ENCODE measurements at places on chromosomes 7 and 10.
A peak's percentile ranks its signal among the peaks of the same experiment; 100 is the strongest.

- H3K4me1 ChIP-seq: no peaks in the 10 kb centered on the region
- no peak overlapping the region for H3K4me3 ChIP-seq
- no peak for DNase-seq
Observed at GRCh38 chr7:4406288-4407058, 275.6 kb upstream of the FOXK1 start.

DNA sequence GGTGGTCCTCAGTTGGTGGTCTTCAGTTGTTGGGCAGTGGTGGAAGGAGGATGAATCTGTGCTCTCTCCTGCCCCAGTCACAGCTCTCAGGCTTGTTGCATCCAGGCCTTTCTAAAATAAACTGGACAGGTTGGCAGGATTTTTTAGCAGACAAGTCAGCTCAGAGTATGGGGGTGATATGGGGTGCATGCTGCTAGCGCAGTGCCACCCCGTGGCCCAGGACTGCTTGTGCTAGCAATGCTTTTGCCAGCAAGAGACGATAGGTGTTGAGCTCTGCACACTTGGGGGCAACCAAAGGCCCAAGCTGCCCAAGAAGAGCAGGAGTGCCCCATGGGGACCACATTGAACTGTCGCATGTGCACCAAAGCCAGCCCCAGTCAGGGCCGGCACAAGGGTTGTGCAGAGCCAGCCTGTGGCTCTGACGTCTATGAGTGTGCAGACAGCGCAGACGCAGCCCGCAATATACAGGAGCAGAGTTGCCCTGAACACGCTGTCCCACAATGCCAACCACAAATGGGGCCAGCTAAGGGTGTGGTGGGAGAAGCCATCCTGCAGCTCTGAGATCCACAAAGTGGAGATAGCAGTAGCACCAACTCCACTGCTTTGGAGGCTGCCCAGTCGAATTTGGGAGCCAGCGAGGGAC, 49.8 kb upstream of the PDSS1 start:
- no peaks in the 10 kb centered on the region for H3K27me3 ChIP-seq
- H3K27ac ChIP-seq: no peak overlapping the region
- no peak for DNase-seq
- no peak overlapping the region for H3K4me3 ChIP-seq
- H3K36me3 ChIP-seq: no peaks in the 10 kb centered on the region

- peaks cover 19% of the 10 kb centered on the region for H3K4me1 ChIP-seq
- no peak overlapping the region for H3K4me3 ChIP-seq
- H3K27me3 ChIP-seq: no peaks in the 10 kb centered on the region
- H3K27ac ChIP-seq: no peak overlapping the region
Observed at GRCh38 chr10:590721-591120, 98.7 kb downstream of the DIP2C start.

- H3K27ac ChIP-seq: no peak overlapping the region
- no peaks in the 10 kb centered on the region for H3K27me3 ChIP-seq
- H3K36me3 ChIP-seq: no peaks in the 10 kb centered on the region
- H3K4me3 ChIP-seq: no peak overlapping the region
Observed at GRCh38 chr7:40151504-40151903, 16.7 kb downstream of the SUGCT start.

GRCh38 chr7:51310131-51310583, 6.5 kb downstream of the COBL start:
- H3K27me3 ChIP-seq: peaks cover 6% of the 10 kb centered on the region
- peaks cover 14% of the 10 kb centered on the region for H3K4me1 ChIP-seq
- no peaks in the 10 kb centered on the region for H3K36me3 ChIP-seq
- DNase-seq: no peak

GRCh38 chr7:16741676-16742075, 11.9 kb upstream of the TSPAN13 start:
- H3K36me3 ChIP-seq: no peaks in the 10 kb centered on the region
- no peak for DNase-seq
- H3K27me3 ChIP-seq: no peaks in the 10 kb centered on the region

DNA sequence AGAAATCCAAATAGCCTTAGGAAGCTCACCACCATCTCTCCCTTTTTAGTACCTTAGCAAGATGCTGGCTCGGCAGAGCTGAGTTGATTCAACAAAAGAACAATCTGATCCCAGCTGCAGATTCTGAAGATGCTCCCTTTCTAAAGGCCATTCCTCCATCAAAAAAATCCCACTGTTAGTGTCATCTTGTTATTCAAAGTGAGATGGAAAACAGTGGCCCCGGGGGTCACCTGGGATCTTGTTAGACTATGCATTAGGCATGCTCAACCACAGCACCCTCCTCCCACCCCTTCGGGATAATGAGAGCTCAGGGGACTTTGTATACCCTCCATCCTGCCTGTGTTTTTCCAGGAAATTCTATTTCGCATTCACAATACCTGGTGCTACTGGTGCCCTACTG, 2.4 kb downstream of the NCAPG2 start:
- H3K4me3 ChIP-seq: no peak overlapping the region
- H3K4me1 ChIP-seq: peaks cover 24% of the 10 kb centered on the region
- H3K27me3 ChIP-seq: no peaks in the 10 kb centered on the region
- no peak for DNase-seq

DNA sequence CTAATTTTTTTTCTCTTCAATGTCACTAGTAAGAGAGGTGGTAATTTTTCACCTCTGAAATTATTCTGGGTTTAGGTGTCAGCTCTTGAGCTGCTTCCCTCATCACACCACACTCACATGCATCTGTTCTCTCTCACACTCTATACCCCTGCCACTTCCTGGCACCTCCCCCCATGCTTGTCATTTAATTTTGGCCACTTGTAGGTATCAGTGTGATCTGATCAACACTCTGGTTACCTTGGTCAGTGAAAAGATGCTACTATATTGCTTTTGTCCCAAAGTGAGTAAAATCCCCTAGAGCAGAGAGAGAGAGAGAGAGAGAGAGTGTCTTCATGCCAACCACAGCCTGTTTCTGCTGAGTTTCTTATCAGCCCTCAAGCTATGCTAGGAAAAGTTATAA, 42.5 kb downstream of the STK17A start:
- H3K4me1 ChIP-seq: no peaks in the 10 kb centered on the region
- no peak overlapping the region for H3K4me3 ChIP-seq
- H3K27me3 ChIP-seq: no peaks in the 10 kb centered on the region
- H3K36me3 ChIP-seq: peaks cover 18% of the 10 kb centered on the region
- no peak overlapping the region for H3K27ac ChIP-seq

DNA sequence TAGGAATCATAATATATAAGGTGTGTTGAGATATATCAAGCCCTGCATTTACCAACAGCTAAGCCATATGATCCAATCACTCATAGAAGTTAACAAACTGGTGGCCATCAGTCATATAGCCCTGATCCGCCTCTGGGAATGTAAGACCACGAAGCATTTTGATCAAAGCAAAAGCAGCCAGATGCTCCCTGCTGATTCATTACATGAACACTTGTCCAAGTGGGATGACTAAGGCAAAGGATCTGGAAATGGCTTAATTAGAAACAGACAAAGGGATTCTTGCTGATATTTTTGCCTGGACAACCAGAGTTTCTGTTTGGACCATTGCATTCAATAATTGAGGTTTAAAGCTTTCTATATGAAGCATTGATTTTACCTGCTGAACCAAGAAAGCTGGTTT, 535.5 kb downstream of the GPAM start:
- H3K27me3 ChIP-seq: no peaks in the 10 kb centered on the region
- no peaks in the 10 kb centered on the region for H3K4me1 ChIP-seq
- H3K4me3 ChIP-seq: no peak overlapping the region
- peak; percentile 30 for DNase-seq

GRCh38 chr7:151060113-151060415, 675 bp downstream of the SLC4A2 start:
- peak overlapping the region; percentile 75 for H3K27ac ChIP-seq
- peaks cover 57% of the 10 kb centered on the region for H3K4me1 ChIP-seq
- H3K36me3 ChIP-seq: peaks cover 22% of the 10 kb centered on the region
- H3K4me3 ChIP-seq: peak overlapping the region; percentile 84
- no peak for DNase-seq

DNA sequence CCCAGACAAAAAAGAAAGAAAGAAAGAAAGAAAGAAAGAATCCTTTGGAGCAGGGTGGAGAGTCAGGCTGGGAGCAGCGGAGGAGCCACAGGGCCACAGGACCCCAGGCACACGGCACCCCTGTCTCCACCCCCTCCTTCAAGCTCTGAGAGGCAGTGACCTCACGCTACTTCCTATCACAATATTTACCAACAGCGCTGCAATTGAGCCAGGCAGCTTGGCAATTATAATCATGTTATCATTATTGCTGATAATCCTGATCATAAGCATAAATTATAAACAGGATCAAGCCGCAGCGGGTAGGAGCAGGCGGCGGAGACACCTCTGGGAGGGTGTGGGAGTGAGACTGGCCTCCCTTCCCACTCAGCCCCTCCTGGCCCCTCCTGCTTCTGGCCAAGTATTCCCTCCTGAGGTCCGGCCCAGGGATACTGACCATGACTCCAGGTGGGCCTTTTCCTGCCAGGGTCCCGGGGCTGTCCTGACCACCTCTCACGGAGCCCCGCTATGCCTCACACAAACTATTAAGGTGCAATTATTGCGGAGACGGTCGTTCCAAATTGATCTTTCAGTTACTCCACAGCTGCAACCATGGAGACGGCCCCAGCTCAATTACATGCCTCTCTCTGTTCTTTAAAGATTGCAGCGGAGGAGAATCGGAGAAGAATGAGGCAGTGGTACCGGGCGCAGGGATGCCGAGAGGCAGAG, 10.0 kb upstream of the GTF2IRD1 start:
- no peak overlapping the region for H3K4me3 ChIP-seq
- no peak for DNase-seq
- no peak overlapping the region for H3K27ac ChIP-seq
- H3K36me3 ChIP-seq: no peaks in the 10 kb centered on the region

GRCh38 chr7:100896732-100897608, 1.3 kb upstream of the ACHE start:
- H3K4me3 ChIP-seq: peak overlapping the region; percentile 13
- no peak overlapping the region for H3K27ac ChIP-seq
- peaks cover 37% of the 10 kb centered on the region for H3K27me3 ChIP-seq
- H3K4me1 ChIP-seq: peaks cover 38% of the 10 kb centered on the region
- H3K36me3 ChIP-seq: peaks cover 5% of the 10 kb centered on the region
- no peak for DNase-seq

All from muscle of leg (tissue), 16 donors.